Stimulated activated CD4-positive, alpha-beta T cell treated with anti-CD3 and anti-CD28 coated beads, Interleukin-2, amount 100 ng/mL, for 4 hours (primary cell): ENCODE measurements at places on chromosomes 7 and 10.

DNA sequence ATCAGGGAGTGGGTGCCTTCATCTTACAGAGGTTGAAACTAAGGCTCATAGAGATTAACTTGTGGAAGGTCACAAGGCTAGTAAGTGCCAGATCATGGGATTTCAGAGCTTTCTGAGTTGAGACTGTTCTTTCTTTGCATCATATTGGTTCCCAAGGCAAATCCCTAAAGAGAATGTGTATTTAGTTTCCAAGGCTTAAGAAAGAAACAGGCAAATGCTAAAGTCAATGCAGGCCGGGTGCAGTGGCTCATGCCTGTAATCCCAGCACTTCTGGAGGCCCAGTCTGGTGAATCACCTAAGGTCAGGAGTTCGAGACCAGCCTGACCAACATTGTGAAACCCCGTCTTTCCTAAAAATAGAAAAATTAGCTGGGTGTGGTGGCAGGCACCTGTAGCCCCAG lies 19.8 kb downstream of the CDK1 start:
- DNase-seq, result no peak

DNA sequence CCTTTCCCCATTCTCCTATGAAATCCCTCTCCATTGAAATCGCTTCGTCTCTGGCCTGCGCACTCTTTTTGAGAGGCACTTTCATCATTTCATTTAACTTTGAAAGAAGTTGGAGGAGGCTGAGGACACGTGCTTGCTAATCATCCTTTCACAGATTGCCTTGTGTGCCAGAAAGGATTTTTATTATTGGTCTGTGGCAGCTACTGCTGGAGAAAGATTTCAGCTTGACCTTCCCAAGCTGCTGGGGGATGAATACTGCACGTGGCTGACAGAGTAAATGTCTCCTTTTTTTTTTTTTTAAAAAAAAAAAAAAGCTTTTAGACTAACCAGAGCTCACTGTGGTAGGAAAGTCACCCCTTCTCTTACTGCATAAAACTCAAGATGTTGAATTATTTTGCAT lies 44.2 kb upstream of the KCNIP2 start:
- no peak for DNase-seq

GRCh38 chr10:7075110-7075509 lies 335.7 kb downstream of the SFMBT2 start:
- no peak for DNase-seq

DNA sequence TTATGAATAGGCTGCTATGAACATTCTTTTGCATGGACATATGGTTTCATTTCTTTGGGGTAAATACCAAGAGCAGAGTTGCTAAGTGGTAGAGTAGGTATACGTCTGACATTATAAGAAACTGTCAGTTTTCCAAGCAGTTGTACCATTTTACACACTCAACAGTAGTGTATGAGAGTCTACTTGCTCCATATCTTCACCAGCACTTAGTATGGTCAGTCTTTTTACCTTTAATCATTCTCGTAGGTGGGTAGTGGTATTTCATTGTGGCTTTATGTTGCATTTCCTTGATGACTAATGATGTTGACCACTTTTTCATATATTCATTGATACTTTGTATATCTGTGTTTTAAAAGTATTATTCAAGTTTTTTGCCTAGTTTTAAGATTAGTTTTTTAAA lies 45.1 kb downstream of the POU6F2 start:
- no peak for DNase-seq

GRCh38 chr10:119726676-119727261 lies 919 bp downstream of the INPP5F start:
- DNase-seq, result no peak

DNA sequence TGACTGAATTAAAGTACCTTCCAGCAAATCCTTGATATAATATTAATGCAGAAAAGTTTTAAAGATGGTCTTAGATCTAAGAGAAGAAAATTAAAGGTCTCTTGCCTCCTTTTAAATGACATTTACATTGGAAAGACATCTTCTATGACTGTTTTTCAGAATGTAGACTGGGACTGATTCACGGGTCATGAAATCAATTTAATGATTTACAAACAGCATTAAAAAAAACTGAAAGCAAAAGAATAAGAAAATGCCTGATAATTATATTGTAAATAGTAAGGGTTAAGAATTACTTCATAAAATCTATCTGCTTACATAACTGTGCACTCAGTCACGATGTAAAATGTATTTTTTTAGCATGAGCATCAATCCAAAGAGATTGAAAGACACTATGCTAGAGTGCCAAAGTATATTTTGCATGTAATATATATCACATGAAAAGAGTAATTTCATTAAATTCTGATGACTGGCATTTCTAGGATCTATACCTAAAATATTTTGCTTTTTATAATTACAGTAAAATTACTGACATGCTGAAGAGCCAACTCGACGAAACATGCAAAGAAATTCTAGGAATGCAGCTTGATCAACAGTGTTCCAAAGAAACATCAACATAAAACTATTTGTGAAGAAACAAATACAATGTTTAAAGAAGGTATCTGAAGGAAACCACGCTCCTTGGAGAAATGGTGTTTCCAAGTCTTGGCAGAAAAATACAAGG lies 35.1 kb downstream of the RTKN2 start:
- no peak for DNase-seq

DNA sequence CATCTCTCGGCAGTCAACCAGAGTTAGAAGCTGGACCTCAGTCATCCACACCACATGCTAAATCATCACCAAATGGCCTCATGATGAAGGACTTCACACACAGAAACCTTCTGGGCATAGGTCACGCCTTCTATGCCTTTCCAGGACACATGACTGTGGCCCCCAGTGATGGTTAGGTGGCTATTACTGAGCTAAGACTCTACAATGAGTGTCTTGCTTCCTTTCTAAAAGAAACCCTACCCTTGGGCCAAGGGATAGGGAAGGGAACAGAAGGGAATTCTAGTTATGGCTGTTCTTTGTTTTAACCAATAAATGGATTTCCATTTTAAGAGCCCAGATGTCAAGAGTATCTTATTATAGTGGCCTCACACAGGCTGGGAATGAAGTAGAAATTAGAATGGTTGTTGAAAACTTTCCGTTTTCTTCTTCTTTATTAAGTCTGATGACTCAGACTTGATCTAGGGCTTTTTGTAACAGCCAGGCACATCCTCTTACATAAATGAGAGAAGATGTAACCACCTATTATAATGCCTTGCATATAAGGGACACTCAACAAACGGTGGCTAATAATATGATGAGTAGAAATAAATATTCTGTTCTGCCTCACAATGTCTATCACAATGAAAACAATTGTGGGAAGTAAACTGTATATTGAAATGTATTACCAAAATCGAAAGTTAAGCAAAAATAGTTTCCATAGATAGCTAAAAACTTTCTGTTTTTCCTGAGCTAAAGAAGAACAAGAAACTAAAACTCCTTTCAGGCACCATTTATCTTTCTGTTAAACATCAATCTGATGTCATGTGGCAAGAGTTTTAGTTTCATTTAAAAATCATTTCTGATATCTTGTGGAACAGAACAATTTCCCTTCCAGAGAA lies 62.5 kb upstream of the TOMM7 start:
- no peak for DNase-seq

- DNase-seq, result no peak
Measured at GRCh38 chr7:134782121-134782623, 2.7 kb downstream of the CALD1 start.

- DNase-seq, result no peak
Measured at GRCh38 chr7:30970074-30970473, 6.3 kb downstream of the GHRHR start.

- DNase-seq, result no peak
Measured at GRCh38 chr7:81264116-81264515, 345.3 kb upstream of the SEMA3C start.

- no peak for DNase-seq
Measured at GRCh38 chr10:61830072-61830845, 71.2 kb upstream of the ARID5B start.

GRCh38 chr10:96584474-96584873 lies 2.3 kb downstream of the TM9SF3 start:
- DNase-seq, result no peak

- no peak for DNase-seq
Measured at GRCh38 chr10:78139341-78139740, 105.7 kb downstream of the RPS24 start.

DNA sequence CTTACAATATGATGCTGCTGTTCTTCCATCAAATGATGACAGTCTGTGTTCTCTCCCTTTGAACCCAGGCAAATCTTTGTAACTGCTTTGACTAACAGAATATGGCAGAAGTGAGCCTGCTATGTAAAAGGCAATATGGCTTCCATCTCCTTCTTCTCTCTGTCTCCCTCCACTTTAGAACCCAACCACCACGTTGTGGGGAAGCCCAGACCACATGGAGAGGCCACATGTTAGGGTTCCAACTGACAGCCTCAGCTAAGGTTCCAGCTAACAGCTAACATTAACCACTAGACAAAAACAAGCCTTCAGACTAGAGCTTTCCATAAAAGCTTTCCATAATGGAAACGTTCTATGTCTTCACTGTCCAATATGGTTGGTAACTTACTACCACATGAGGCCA lies 107.7 kb downstream of the PRTFDC1 start:
- DNase-seq, result no peak

DNA sequence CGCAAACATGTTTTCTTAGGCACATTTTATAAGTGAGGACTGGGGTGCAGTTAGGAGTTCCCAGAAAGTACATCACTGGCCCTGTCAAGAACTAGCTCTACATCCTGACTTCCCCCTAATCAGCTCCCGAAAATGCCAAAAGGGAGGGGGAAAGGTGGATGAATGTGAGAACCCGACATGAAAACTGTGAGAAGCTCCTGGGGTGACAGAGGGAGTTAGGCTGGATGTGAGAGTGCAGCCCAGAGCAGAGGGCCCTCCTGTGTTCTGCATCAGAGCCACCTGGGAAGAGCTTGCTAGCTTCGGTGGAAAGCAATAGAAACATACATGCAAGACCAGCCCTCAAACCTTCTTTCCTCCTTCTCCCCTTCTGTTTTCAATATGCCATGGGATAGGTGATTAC lies 30.5 kb upstream of the SEM1 start:
- no peak for DNase-seq

- DNase-seq, result no peak
Measured at GRCh38 chr10:8544500-8544899, 490.0 kb downstream of the GATA3 start.

- no peak for DNase-seq
Measured at GRCh38 chr10:110912374-110912773, 6.6 kb downstream of the BBIP1 start.

DNA sequence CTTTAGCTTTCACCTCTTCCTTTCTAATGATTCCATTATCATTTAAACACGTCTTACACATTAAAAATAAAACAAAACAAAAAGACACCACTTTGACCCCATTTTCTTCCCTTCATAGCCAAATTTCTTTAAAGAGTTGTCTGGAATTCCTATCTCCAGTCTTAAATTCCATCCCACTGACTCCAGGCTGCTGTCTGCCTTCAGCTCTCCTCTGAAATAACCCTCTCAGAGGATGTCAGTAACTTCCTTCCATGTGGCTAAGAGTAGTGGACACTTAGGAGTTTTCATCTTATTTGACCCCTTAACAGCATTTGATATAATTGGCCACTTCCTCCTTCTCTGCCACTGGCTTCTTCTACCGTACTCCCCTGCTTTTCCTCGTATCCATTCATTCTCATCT lies 69.6 kb upstream of the MKX start:
- no peak for DNase-seq

- DNase-seq, result no peak
Measured at GRCh38 chr10:101295261-101295660, 58.7 kb upstream of the BTRC start.

- no peak for DNase-seq
Measured at GRCh38 chr10:122152544-122152943, 118.6 kb upstream of the BTBD16 start.
